NCI-H146 (cell line): ENCODE measurements at places on chromosomes 5 and 9.

DNA sequence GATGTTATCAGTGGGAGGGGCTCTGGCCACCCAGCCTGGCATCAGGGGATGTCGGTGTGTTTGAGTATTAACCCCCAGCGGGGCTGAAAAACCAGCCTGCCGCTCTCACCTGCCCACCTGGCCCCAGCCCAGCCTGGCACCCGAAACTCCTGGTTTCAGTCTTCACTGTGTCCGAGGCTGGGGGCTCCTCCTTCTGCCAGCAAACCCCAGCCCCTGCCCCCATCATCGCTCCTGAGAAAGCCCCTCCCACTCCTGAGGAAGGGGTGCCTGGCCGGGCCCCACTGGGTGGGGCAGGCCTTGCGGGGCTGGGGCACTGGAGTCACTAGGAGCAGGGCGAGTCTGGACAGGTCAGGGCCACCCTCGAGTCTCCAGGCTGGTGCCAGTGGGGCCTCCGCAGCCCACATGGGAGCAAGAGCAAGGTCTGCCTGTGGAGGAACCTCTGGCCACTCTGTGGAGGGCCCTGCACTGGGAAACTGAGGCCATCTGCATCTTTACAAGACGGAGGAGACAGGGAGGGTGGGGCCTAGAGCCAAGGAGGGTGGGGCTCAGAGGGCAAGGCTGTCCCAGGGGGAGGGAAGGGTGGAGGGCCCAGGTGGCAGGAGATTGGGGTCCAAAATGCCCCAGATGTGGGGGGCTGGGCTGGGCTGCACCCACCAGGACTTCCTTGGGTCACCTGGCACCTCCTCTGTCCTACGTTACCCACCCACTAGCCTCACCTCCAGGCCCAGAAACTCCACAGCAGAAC is 51.5 kb upstream of the NOTCH1 start:
- DNase-seq, result no peak

DNA sequence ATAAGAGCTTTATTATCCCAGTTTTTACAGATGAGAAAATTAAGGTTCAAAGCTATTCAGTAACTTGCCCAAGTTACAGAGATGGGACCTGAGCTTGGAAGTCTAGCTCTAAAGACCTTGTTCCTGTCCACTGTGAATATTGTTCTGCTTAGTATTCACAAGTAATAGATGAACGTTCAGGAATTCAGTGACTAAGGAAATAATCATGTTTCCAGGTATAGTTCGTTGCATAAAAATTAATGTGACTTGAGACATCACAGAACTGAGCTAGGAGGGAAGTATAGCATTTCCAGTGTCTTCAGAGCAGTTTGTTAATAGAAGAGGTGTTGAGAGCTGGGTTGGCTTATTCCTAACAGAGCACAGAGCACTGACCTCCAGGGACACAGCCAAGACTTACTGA is 136.1 kb downstream of the FGF1 start:
- no peak for DNase-seq

GRCh38 chr9:133928248-133928764 is 63.8 kb downstream of the VAV2 start:
- DNase-seq, result peak; percentile 61

GRCh38 chr5:103587185-103587748 is 24.7 kb upstream of the NUDT12 start:
- DNase-seq, result peak; percentile 4

GRCh38 chr5:143682929-143683386 is 129.0 kb upstream of the HMHB1 start:
- no peak for DNase-seq

GRCh38 chr5:100852988-100853449 is 50.1 kb downstream of the ST8SIA4 start:
- DNase-seq, result no peak

DNA sequence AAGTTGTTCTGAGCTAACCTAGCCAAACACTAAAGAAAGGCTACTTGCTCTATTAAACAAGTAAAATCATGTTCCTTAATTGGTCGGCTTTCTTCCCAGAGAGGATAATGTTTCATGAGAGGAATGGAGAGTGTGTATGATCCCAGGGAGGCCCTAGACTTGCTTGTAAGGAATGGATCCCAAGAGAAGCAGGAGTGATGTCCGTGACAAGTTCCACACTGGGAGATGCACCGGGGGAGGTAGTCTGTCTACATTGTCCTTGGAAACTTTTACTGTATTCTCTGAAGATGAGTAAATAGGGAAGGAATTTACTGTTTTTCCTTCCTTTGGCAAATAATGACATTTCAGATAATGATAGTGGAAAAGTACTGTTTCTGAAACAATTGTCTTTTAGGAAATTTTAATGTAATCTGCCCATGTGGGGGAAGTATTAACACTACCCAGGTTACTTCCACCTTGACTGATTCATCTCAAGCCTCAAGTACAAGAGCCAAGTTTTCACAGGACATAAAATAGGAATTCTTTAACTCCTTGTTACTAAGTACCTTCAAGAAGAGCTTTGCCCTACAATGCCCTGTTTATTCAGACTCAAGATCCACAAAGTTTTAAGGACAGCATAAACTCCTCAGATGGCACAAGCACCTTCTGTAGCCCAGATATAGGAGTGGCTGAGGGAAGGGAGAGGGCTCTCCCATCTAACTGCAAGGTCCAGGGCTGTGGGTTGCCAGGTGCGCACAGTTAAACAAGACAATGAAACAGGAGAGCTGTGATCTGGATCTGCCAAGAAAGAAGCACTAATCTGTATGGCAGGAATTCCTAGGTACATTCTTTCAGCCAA is 152.1 kb downstream of the GNA14 start:
- no peak for DNase-seq

- peak; percentile 41 for DNase-seq
Observed at GRCh38 chr5:132883261-132883834, 9.9 kb downstream of the LEAP2 start.

DNA sequence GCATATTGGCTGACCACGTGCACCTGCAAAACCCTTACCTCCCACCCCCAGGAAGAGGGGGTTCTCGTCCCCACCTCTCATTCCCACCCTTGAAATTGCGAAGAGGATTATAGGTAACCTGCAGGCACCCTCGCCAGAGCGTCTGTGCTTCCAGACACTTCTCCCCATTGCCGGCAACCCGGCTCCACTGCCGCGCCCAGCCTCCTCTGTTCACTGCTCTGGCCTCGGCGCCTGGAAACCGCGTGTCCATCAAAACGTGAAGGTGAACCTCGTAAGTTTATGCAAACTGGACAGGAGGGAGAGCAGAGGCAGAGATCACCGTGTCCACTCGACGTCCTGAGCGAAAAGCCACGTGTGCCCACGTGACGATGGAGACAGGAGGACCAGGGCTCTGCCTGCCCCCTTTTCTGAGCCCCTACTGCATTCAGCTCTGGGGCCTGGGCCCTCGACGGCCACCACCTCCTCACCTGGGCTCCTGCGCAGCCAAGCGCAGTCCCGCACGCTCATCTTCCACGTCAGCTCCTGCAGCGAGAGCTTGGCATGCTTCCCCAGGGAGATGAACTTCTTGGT is 1.9 kb downstream of the TERT start:
- DNase-seq, result no peak

DNA sequence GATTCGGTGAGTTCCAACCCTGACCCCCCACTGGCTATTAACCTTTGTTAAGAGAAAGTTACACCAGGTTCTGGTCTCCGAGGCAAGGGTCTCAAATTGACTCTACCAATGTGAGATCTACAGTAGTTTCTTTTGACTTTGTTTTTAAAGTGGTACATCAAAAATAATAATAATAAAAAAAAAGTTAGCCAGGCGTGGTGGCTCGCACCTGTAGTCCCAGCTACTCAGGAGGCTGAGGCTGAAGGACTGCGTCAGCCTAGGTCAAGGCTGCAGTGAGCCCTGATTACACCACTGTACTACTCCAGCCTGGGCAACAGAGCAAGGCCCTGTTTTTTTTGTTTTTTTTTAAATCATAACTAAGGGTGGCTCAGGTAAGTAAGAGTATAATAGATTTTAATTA is 1.0 kb upstream of the KLF9 start:
- no peak for DNase-seq

GRCh38 chr5:5615569-5615968 is 193.1 kb downstream of the ICE1 start:
- no peak for DNase-seq

DNA sequence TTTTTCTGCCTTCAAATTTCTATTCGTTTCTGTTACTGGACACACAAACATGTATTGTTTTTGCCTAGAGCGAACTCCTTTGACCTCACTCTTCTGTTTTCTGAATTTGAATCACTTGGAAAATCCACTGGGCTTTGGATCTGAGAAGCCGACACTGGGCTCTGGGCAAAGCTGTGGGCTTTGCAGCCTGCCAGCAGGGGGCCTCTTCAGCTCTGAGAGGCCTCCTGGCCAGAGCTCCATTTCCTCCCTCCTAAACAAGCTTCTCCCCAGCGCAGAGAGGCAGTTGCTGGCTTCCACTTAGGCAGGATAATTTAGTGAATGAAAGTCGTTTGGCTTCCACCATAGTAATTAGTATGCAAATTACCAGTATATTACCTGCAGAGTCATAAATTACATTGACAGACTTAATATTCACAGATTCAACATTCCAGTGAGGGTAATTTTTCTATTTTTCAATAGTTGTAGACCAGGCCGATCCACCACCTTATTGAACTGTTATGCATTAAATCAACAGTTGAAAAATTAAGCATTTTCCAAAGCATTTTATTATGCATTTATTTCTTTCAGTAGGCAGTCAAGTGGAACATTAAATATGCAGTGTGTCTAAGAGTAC is 104.0 kb upstream of the ZNF366 start:
- DNase-seq, result peak; percentile 55

DNA sequence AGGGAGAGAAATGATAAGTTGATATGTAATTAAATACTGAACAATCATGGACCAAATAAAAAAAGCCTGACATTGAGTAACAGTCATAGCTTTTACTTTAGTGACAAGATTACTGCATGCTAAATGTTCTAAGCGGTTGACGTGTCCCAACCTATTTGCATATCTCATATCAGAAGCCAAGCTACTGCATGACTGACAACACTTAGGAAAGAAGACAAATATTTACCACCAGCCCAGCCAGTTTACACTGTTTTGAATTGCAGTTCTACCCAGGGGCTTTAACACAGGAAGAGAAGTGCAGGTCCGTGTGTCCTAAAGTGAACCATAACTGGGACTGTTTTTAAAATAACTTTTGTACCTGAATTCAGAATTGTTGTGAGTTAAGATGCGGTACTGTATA is 219.9 kb downstream of the PRDM9 start:
- DNase-seq, result no peak

DNA sequence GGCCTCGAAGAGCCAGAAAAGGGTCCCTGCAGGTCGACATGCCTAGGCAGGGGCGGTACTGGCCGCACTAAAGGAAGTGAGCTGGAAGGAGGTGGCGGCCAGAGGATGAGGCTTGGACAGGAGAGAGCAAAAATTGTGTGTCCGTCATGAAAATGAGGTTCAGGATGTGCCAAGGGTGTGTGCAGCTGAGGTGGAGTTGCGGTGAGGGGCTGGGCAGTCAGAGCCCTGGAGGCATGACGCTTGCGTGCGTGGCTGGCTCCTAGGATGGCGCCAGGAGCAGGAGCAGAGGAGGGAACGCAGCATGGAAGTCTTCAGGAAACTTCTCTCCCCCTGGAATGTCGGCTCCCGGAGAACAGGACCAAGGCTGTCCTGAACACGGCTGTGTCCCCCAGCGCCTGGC is 5.5 kb upstream of the PDLIM7 start:
- DNase-seq, result no peak

GRCh38 chr5:115388240-115388639 is 91.8 kb upstream of the CCDC112 start:
- no peak for DNase-seq

DNA sequence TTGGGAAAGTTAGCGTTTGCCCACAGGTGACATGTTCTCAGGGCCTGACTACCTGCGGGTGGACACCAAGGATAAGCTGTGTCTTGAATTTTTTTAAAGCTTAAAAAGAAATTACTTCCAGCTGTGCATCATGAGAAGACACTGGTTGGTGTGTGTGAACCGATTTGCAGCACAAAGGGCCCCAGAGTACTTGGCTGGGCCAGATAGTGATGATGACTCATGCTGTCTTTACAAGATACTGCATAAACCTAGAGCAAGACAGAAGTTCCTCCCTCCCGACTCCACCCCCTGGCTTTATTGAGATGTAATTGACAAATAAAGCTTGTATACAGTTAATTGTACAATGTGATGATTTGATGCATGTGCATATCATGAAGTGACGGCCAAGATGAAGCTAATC is 212.8 kb downstream of the NXNL2 start:
- DNase-seq, result no peak

DNA sequence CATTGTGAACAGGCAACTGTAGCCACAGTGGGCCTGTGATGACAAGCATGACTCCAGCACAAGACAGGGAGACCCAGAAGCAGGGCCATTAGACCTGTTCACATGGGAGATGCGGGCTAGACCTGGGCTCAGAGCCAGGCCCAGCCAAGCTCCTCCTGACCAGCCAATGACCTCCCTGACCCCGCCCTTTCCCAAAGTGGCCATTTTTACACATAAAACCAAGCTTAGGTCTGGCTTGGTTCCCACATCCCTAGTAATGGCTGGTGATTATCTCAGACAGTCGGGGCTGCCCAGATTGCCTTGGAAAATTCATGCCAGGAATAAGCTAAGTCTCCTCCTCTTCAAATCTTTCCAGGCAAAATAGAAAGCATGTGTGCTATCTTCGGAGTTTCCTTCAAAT is 94.1 kb downstream of the FRMD3 start:
- no peak for DNase-seq

GRCh38 chr5:57119031-57119430 is 54.8 kb upstream of the GPBP1 start:
- no peak for DNase-seq

- no peak for DNase-seq
Observed at GRCh38 chr5:106976363-106976762, 694.4 kb downstream of the EFNA5 start.

DNA sequence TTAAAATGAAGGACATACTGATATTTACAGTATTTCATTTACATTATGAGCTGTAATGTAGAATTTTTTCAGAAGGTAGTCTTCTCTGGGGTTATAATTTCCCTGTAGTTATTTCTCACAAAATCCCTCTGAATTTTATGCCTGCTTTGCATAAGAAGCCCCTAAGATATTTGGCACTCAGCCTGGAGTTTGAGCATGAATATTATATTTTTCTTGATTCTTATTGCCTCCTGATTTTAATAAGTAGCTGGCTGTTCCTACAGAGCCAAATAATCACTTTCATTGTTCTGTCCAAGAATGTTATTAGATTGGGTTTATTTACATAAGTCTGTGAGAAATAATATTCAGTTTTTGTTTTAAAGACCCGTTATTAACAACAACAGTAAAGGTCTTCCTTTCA is 195.0 kb downstream of the FER start:
- DNase-seq, result no peak

DNA sequence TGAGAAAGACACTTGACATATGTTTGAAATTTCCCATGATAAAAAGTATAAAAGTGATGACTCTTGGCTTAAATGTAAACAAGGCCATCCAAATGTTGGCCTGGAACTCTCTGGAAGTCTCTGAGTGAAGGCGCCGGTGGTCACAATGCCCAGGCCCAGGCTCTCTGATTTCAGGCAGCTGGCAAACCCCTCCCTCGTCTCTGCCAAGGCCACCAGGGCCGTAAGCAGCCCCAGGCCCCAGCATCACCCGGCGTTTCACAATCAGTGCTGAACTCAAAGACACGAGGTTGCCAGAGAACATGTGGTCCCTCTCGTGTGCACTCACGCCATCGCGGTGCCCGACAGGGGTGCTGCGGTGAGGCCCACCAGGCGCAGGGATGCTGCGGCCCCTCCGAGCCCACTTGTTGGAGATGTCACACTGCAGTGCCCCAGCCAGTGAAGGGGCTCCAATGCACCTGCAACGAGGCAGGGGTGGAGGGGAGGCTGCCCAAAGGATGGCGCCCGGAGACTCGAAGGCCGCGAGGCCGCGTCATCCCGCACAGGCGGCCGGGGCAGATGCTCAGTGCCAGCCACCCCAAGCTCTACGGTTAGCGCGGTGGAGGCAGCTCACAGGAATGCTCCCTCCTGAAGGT is 15.0 kb downstream of the LPCAT1 start:
- DNase-seq, result no peak
